ENCODE measurements at places on chromosomes 2 and 18. TPM values are rescaled to one million over a fixed set of nuclear protein-coding genes. Genes with fewer than 3 reads are reported as not detected.

TCF23 gene
- not detected for total RNA-seq

PDCD1 gene
- 0.86 TPM for total RNA-seq

GPAT2 gene
- total RNA-seq: 1.2 TPM

ST6GAL2 gene
- total RNA-seq: 0.80 TPM

RAB6D gene
- total RNA-seq: not detected

RAD51AP2 gene
- total RNA-seq: 0.15 TPM
